ENCODE measurements at places on chromosomes 16 and 17.

- H3K4me3 ChIP-seq, result no peak overlapping the region
These were observed 43.5 kb downstream of the GRB7 start for GRCh38 chr17:39781031-39781860.

GRCh38 chr17:385178-385835 is 32.7 kb upstream of the RPH3AL start:
- peak overlapping the region; percentile 46 for H3K4me3 ChIP-seq
- H3K4me1 ChIP-seq, result no peaks in the 10 kb centered on the region
- no peaks in the 10 kb centered on the region for H3K36me3 ChIP-seq
- DNase-seq, result no peak
- no peaks in the 10 kb centered on the region for H3K27me3 ChIP-seq
- H3K27ac ChIP-seq, result no peak overlapping the region

- H3K27me3 ChIP-seq, result peaks cover 16% of the 10 kb centered on the region
- H3K4me1 ChIP-seq, result no peaks in the 10 kb centered on the region
- H3K27ac ChIP-seq, result no peak overlapping the region
- H3K4me3 ChIP-seq, result no peak overlapping the region
- H3K36me3 ChIP-seq, result no peaks in the 10 kb centered on the region
These were observed 147.2 kb downstream of the RBFOX3 start for GRCh38 chr17:79463421-79464317.

- peak within 1 kb of the TSS; percentile 83 for H3K4me3 ChIP-seq
- H3K36me3 ChIP-seq, result no peaks in the 10 kb centered on the region
- no peaks in the 10 kb centered on the region for H3K27me3 ChIP-seq
- H3K27ac ChIP-seq, result peak within 1 kb of the TSS; percentile 97
- DNase-seq, result no peak
These were observed at the start of gene GJC1 for GRCh38 chr17:44829523-44830358. Gene GJC1, minus strand, starts transcription at chr17:44830287. Its CDS starts 24,470 bp downstream, at chr17:44805817.

Data from Panc1 (cell line).